ENCODE measurements at places on chromosomes 7 and 10.

DNA sequence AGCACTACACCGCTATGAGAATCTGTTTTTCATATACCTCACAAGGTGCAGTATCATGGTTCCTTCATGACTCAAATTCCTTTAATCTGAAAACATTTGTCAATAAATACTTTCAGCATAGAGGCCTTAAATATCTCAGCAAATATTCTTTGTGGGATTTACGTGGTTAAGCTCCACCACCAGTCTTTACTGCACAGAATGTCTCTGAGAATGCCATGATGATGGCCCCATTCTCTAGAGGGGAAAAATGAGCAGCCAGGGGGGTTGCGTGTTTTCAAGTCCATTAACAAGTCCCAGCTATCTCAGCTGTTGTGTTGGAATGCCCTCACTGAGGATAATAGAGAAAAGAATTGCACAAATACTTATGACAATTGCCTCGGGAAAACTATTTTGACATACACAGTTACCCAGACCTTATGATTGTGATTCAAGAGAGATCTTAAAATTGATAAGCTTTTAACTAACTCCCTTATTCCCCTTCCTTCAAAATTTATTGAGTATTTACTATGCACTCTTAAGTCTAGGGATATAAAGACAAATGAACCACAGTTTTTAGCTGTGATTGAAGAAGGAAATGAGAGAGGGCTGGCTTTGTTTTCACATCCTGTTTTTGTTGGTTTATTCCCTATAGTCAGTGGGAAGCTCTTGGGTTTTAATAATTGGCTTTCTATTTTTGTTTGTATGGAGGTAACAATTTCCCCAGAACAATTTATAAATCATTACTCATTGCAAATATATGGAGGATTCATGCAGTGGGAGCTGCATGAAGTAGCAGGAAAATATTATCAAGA is 176.5 kb upstream of the VWC2 start:
- DNase-seq = no peak

- no peak for DNase-seq
These were observed 82.2 kb upstream of the SEMA3E start for GRCh38 chr7:83731154-83731553.

GRCh38 chr10:3976718-3977117 is 191.7 kb upstream of the KLF6 start:
- DNase-seq = no peak

DNA sequence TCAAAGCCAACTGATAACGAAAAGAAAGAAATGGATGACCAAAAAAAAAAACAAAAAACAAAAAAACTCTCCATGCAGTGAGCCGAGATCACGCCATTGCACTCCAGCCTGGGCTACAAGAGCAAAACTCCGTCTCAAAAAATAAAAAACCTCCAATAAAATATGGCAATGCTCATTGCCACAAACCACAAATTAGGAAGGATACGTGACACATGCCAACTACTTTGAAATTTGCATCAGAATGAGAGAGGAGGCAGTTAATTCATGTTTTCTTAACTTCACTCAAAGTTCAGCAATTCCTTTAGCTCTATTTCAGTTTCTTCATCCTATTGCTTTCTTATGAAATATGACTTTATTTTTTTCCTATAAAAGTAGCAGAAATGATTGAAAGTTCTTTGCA is 398.1 kb upstream of the C7orf33 start:
- no peak for DNase-seq

GRCh38 chr7:1027242-1028043 is 16.9 kb upstream of the GPR146 start:
- DNase-seq = no peak

GRCh38 chr10:15842556-15843169 is 17.6 kb downstream of the MINDY3 start:
- no peak for DNase-seq

DNA sequence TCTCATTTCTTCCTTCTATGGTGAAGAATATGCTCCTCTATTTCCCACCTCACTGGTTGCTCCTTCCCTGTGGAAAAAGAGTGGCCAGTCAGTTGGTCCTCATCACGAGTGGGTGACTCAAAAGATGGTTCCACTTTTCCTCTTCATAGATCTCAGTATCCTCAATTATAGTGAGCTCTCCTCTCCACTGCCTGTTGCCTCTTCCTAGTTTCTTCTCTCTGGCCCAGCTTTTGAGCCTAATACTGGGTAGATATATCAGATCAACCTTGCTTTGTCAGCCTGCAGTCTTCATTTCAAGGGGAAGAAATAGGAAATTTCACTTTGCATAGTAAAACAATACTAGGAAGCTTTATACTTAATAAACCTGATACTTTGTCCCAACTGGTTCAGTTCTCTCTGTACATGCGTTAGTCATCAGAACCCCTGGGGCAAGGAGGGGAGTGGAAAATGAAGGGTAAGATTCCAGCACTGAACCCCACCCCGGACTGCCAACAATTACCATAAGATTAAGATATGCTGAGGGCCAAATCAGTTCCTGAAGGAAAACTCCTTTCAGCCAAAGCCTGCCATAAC is 15.5 kb upstream of the WNT16 start:
- DNase-seq = no peak

DNA sequence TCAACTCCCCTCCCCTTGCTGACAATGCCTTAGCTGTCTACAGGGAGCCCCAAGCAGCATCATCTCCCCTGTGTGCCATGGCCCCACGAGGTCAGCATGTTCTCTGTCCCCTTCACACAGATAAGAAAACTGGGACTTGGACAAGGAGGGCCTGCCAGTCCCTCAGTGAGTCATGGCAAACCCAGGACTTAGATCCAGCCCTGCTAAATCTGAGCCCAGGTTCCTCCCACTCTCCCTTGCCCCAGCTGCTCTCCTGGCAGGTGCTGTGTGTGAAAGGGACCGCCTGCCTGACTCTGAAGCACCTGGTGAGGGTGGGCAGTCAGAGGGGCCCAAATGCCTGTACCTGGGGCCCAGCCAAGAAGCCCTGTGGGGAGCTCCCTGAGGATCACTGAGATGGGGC is 7.4 kb downstream of the CRHR2 start:
- no peak for DNase-seq

GRCh38 chr10:59626523-59626869 is 83.2 kb downstream of the SLC16A9 start:
- no peak for DNase-seq

- no peak for DNase-seq
These were observed 1.5 kb downstream of the PLEKHA8 start for GRCh38 chr7:30029696-30030095.

GRCh38 chr7:26420422-26421019 is 128.9 kb downstream of the SNX10 start:
- no peak for DNase-seq

DNA sequence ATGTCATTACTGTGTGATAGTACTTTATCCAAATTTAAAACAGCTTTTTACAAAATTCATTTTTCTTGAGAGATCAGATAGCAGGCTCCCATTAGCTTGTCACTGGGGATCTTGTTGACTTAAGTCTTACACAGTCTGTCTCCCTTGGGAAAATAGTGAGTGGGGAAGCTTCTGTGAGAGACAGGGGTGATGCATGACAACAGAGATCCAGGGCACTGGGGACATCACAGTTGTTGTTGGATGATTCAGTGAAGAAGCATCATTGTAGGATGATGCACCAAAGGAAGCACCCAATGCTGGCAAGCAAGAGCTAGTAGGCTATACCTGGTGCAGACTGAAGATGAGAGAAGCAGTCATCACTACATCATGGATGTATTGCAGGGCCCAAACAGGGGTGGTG is 284.7 kb downstream of the HDAC9 start:
- DNase-seq = no peak

GRCh38 chr7:44228571-44229350 is 28.0 kb downstream of the YKT6 start:
- DNase-seq = no peak

- no peak for DNase-seq
These were observed 18.4 kb downstream of the GNA12 start for GRCh38 chr7:2825559-2826227.

DNA sequence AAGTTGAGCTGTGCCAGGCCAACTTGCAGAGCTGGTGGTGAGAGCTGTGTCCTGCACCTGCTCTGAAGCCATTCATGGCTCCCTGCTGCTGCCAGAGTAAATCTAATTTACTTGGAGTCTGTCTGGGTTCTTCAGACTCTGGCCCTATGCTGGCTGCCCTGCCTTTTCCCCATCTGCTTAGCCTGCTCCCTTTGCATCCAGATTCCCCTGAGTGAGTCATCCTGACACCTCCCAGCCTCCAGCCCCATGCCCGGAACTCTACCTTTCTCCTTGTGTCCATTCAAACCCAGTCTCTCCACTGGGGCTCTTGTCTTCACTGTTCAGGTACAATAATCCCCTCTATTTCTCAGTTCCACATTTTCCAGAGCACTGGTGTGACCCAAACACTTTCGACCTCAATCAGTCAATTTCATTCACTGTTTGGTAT is 434.4 kb upstream of the ZMIZ1 start:
- no peak for DNase-seq

GRCh38 chr10:68284062-68285001 is 47.5 kb upstream of the HNRNPH3 start:
- no peak for DNase-seq

- DNase-seq = peak; percentile 61
These were observed 760 bp downstream of the CBX3 start for GRCh38 chr7:26202019-26202990.

GRCh38 chr7:27651702-27652101 is 11.0 kb downstream of the HIBADH start:
- no peak for DNase-seq
